ENCODE measurements at places on chromosomes 6 and 20. TPM values are rescaled to one million over a fixed set of nuclear protein-coding genes. Genes with fewer than 3 reads are reported as not detected.

GMEB2 gene
- 11.3 TPM for total RNA-seq

LTB gene
- total RNA-seq: 6.2 TPM

LHFPL5 gene
- not detected for total RNA-seq

PPIL6 gene
- total RNA-seq: 4.2 TPM

PSMF1 gene
- total RNA-seq: 133 TPM

LRP11 gene
- total RNA-seq: 51.1 TPM

SYNDIG1 gene
- total RNA-seq: not detected

C6orf163 gene
- 2.1 TPM for total RNA-seq

HSPA12B gene
- total RNA-seq: 33.7 TPM

EYS gene
- total RNA-seq: not detected

EIF2S2 gene
- 54.4 TPM for total RNA-seq

DNA sequence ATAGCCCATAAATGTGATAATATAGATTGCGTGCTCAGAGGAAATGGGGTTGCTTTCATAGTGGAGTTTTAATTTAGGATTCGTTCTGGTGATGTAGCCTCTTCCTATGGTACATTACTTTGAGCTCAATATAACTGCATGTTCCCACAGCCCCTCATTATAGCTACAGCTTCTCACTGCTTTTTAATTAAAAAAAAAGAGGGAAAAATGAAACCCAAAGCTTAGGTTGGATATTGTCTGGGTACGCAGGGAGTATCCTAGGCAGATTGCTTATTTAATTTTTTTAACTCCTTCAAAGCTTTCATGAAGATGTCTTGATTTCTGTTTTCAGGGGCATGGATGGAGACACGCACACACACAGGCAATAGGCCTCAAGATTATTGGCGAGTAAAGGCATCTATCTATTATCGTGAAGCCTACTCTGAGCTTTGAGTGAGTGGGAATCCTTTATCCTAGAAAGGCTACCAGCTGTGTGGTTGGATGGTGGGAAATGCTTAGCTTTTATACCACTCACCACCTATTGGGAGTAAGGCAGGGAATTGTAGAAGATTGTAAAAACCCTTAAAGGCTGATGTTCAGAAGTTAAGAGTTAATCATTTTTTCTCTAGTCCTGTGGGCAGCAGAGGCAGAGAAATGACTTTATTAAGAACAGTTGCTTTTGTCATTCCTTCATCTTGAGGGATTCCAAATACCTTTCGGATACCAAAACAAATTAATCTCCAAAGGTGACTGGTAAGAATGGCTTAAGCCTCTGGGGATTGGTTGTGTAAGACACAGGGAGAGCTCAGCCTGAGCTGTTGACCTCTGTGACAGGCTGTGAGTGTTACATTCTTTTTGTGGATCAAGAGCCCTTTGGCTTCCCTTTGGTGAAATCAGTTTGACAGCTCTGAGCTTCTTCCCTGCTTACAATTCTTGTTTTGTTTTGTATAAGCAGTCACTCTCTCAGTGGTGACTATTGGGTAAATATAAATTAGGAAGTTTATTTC lies 33.4 kb downstream of the CTNNBL1 start:
- no peak for DNase-seq

DNA sequence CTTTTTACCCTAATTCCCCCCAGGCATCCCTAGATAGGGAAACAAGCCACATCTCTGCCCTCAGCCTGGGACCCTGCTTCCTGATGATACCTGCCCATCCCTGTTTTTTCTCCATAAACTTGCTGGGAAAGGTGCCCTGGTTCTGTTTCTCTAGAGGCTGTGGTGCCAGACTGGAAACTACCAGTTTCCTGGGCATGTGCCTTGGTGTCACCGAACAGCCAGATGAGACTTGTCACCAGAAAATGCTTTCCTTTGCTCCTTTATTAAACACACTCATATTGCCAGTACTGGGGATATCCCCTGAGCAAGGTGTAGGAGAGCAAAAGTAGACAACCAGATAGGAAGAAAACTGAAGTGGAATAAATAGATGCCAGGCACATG lies 16.8 kb downstream of the SRSF3 start:
- DNase-seq: peak; percentile 6

- peak; percentile 73 for DNase-seq
These were observed 36.0 kb upstream of the SMIM29 start for GRCh38 chr6:34284563-34285447.

DNA sequence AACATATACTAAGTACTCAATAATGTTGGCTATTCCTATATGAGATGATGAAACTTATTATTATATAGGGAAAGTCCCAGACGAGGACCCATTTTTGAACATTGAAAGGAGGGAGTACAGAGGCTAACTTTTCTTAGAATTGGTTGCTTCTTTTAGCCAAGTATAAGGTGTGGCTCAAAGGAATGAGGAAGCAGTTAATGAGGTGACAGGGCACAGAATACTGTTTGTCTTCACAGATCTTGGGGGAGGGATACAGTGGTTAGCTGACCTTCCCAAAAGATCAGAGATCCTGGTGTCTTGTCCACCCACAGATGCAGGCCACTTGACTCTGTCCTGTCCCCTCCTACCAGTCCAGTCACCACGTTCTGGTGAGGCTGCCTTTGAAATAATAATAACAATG lies 67.8 kb upstream of the EPB41L1 start:
- DNase-seq: peak; percentile 44

- peak; percentile 40 for DNase-seq
These were observed 55.1 kb downstream of the ADNP start for GRCh38 chr20:50876063-50876685.

DNA sequence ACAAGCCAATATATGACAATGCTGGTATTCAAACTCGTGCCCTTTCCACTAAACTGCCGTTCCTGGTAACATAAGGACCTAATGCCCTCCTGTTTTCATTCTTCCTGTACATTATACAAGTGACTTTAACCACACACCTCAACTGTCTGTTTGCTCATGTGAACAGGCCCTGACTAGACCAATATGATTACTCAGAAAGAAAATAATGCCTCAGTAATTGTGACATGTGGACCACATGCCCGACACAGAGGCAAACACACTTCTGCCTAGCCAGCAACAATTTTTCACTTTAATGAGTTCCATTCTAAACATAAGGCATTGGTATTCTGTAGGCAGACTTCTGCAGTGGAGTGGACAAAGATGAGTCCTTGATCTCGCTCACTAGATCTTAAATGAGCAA lies 30.0 kb downstream of the SLC22A16 start:
- no peak for DNase-seq

DNA sequence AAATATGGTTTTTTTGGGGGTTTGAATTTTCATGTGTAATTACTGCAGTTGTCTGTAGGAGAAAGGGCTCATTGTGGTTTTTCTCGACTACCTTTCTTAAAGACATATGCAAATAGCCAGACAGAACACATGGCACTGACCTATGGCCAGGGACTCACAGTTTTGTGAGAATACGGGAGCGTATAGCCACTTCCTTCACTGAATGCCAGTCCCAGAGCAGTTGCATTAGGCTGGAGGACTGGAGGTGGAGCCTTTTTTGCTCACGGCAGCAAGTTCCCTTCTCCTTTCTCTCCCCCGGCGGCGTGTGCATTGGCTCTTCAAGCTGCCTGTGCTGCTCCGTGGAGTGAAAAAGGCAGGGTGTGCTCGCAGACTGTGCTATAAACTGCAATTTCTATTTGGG lies 114.9 kb downstream of the AKAP7 start:
- DNase-seq: peak; percentile 76

- no peak for DNase-seq
These were observed 307.6 kb upstream of the FERMT1 start for GRCh38 chr20:6430381-6430780.

GRCh38 chr6:80454661-80455365 lies 348.3 kb downstream of the BCKDHB start:
- no peak for DNase-seq

DNA sequence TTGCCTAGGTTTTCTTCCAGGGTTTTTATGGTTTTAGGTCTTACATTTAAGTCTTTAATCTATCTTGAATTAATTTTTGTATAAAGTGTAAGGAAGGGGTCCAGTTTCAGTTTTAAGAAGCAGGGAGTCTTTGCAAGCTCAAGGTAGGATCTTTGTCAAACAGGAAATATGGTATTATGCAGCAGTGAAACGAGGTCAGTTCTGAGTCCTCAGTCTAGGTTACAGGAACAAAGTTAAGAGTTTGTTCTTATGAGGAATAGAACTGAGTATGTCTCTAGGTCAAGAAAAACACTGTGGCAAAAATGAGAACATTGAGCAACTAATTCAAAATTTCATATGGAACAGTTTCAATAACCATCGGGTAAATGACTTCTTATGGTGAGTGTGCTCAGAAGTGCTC lies 63.6 kb downstream of the GCLC start:
- DNase-seq: no peak

DNA sequence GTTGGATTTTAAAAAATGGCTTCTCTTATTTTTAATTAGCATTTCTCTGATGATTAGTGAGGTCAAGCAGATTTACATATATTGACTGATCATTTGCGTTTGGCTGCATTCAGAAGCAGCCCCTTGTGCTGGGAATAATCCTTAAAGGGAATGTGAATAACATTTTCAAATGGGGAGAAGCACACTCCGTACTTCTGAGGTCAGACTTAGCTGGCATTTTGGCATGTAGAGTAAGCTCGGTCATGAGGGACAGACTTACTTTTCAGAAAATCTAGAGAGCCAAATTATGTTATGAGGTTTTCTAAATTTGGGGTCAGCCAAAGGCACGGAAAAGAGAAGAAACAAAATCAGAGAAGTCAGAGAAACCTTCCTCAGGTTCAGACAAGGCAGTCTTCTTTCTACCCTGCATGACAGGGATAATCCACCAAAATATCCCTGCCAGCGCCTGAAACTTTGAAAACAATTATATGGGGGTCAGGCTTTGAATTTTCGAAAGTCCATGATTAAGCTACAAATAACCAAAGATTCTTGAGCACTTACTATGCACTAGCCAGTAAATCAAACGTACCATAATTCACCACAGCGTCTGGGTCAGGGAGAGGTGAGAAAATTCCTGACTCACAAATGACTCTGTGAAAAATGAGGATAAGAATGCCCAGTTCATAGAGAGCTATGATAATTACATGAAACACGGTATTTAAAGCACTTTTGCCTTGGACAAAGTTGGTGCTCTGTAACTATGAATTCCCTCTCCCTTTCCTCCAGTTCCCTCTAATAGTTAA lies 44.9 kb downstream of the ADAT2 start:
- DNase-seq: no peak

DNA sequence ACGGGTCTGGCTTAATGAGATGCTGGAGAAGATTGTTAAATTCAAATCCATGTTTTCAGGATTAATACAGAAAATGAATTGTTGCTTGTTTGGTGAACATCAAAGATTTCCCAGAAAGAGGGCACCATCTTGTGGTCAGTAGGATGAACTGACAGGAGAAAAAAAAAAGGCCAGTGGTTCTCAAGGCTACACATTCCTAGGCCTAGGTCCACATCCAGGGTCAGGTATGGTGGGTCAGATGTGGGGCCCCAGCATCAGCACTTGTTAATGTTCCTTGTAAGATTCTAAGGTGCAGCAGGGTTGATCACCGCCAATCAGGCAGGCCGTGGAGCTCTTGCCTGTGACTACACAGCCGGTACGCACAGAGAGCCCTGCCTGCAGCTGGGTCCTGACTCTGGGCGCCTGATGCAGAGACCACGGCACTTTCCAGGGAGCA lies 34.0 kb upstream of the FOXO3 start:
- DNase-seq: no peak

DNA sequence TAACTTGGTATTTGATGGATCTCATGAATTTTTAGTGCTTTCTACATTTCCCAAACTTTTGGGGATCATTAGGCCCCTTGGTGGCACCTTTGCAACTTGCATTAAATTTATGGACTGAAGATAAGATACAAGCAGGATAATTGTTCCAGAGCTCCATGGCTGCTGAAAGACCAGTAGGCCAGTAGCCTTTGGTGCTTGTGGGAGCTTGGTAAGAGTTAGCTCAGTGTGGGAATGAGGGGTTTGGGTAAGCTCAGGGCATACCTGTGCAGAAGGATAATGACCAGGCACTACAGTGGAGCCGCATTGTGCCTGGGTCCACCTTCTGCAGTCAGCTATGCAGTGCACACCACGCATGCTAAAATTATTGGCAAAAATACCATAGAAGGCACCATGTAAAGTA lies 240.5 kb upstream of the SUPT3H start:
- no peak for DNase-seq

GRCh38 chr6:34070315-34071135 lies 75.4 kb downstream of the GRM4 start:
- no peak for DNase-seq

- no peak for DNase-seq
These were observed 34.2 kb downstream of the TUBB2B start for GRCh38 chr6:3193102-3193849.

Measured in upper lobe of right lung (tissue), 1 donor.